CMK (cell line): ENCODE measurements at places on chromosomes 11 and 22.

DNA sequence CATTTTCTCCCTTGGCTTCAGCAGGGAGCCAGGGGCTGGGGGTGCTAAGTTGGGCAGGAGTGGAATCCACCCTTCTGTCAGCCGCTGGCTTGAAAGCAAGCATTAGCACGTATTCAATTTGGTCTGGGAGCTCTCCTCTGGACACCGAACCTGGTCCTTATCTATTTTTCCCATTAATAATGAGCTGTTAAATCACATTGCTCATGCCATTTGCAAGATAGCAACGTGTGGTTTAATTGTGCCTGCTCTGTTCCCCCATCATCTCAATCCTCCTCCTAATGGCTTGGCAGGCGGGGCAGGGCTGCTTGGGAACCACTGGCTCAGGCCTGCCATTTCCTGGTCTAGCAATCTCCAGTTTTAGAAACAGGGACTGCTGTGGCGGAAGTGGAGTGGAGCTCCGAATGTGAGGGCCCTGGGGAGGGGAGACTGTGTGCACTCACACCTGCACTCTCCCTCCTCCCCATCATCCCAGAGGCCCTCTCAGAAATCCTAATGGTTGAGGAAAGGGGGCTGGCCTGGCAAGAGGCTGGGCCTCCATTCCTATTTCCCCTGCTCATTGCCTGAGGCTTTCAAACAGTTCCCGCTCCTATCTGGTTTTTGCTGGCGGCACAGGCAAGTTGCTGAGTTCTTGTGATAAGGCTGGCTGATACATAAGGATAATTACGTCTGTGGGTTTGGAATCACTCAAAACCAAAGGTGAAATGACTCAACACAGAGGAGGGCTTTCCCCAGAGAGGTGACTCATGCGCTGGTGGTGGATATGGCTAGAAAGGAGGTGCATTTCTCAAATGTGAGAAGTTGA is 201.2 kb upstream of the E2F8 start:
- no peak for DNase-seq

- DNase-seq, result no peak
Measured at GRCh38 chr22:44837481-44837880, 85.1 kb downstream of the ARHGAP8 start.

DNA sequence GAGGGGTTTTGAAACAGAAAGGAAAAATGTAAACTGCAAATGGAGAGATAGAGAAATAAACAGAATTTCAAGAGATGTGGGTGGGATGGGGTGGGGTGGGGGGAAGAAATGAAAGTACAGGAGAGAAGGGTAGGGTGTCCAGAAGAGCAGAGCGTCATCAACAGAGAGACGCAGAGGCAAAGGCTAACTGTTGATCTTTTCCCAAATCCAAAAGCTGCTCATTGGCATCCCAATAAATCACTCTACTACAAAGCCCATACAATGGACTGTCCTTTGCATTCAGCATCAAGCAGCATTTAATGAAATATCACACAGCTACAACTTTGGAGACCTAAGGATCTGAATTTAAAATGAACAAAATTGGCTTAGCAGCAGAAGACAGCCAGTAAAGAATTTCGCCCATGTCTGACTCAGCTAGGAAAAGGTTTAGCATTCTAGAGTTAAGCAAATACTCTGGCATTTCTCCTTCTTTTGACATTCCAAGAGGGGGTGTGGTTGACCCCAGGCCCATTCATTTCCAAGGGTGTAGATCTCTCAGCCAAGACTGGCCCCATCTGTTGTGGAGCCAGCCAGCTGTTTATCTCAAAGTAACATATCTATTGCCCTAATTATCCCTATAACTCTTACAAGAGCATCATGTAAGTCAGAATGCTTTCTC is 1.5 kb downstream of the RAB30 start:
- no peak for DNase-seq

DNA sequence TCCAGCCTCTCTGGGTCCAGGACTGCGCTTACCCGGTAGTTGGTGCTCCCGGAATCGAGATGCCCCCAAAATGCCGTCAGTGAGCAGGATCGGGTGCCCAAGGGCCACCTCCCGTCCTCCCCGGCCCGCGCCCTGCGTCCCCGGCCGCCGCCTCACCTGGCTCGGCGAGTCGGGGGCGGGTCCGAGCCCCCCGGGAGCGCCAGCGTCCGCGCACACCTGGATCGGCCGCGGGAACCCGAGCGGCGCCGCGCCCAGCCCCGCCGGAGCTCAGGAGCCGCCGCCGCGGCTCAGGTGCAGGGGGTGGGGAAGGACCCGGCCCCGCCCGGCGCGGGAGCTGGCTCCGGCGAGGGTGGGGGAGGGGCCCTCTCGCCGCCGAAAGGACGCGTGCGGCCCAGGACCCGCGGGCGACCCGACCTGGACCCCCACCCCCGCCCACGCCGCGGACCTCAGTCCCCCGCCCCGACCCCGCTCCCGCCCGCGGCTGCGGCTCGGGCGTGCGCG is at the start of gene SHANK2:
SHANK2 (minus strand) TSS at position 309 of the 501 bp plus-strand sequence. CDS start 105,251 bp downstream, outside the sequence.
- DNase-seq, result no peak

DNA sequence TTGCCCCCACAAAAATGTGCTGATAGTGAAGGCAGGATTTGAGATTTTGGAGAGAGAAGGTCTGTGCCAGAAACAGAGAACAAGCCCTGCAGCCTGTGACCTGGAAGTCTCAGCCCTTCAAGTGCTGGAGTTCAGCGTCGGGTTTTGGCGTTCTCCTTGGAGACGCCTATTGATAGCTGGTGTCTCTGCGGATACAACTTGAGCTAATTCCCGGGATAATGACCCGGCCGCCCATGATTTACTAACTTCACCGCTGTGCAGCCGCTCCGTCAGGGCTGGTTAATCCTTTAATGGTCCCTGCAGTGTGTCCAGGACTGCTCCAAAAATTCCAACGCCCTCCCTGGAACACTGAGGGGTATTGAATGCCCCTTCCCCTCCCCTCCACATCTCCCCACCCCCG is 76.6 kb downstream of the WT1 start:
- DNase-seq, result no peak

GRCh38 chr11:31243706-31244105 is 125.8 kb downstream of the DCDC1 start:
- no peak for DNase-seq

DNA sequence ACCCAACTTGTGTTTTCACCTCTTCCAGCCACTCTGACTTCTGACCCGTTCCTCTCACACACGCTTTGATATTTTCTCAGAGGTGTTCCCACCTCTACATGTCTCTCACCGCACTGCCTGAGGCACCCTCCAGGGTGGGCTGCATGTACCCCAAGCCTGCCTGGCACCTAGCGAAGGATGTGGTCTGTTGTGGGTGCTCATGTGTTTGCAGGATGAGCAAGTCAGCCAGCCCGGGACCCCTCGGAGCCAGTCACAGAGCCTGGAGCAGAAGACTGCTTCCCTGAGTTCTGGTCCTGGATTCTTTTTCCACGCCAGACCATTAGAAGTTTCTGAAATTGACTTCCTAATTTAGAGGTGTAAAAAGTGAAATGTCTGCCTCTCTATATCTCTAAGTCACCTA is 3.8 kb downstream of the GTSE1 start:
- DNase-seq, result no peak

DNA sequence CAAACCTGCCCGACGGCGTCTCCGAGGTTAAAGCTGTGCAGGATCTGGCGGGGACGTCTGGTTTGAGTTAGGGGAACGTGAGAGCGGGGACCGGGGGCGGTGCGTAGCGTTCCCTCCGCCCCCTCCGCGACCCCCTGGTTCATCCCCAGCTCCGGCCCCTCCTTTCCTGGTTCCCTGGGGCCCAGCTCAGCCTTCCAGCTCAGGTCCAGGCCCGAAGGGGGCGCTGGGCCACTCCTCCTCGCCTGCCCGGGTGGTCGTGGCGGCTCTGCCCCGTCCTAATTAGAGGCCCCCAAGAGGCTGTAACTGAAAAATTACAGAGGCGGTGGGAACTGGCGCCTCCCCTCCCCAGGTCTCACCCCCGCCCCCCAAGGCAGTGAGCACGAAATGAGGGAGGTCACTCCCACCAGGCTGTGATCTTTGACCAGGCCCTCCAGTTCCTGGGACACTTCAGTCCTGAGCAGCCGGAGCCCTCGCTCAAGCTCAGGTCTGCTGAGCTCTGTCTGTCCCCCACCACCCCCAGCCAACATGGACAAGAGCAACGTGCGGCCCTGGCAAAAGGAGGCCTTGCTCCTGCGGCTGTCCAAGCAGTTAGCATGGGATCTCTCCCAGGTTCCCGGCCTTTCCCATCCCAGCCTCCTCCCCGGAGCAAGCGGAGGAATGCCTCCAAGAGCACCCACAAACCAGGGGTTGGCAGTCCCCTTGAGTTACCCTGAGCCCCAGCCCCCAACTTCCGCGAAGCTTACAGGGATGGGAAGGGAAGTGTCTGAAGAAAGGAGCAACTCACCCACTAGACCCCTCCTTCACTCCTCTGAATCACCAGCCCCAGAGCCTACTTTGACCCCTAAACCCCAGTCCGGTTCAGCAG is 3.3 kb downstream of the CD248 start:
- DNase-seq, result no peak

DNA sequence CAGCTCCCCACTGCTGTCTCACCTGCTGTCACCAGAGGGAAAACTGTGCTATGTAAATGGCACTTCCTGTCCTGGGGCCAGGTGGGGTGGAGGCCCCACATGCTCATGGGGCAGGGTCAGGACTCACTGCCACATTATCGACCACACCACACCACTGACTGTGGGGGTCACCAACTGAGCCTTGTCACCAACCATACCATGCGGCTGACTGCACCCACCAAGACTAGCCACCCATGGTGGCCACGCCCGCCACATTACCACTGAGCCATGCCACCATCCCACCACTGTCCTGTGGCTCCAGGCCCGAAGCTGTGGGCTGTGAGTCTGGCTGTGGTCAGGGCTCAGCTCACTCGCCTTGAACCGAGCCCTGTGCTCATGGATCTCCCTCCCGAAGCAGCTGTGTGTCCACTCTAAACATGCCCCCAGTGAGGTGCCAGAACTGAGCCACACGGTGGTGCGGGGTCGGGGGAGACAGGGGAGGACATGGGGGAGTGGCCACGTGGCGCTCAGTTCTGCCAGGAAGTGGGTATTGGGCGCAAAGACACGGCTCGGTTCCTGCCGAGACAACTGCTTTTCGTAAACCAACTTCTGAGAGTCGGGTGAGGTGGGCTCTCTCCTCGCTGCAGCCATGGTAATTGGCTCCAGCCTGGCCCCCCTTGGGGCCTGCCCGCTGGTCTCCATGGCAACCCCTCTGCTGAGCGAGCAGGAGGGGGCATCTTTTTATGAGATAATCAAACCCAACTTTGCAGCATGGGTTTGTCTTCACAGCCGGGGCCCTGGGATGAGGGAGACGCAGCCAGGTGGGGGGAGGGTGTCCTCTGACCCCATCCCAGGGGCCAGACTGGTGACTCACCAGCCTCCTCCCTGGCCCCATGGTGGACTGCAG is 23.2 kb downstream of the RTN4R start:
- no peak for DNase-seq
